LoVo (cell line): ENCODE measurements at places on chromosomes 5 and 9.
A peak's percentile ranks its signal among the peaks of the same experiment; 100 is the strongest.

GRCh38 chr9:109198736-109199382, 31.8 kb upstream of the FRRS1L start:
- DNase-seq: no peak

- DNase-seq: no peak
Measured at GRCh38 chr5:143111799-143112198, 291.7 kb downstream of the NR3C1 start.

- DNase-seq: no peak
Measured at GRCh38 chr5:94168151-94168550, 426.8 kb upstream of the POU5F2 start.

- no peak for DNase-seq
Measured at GRCh38 chr9:85452841-85453240, 288.9 kb downstream of the AGTPBP1 start.

DNA sequence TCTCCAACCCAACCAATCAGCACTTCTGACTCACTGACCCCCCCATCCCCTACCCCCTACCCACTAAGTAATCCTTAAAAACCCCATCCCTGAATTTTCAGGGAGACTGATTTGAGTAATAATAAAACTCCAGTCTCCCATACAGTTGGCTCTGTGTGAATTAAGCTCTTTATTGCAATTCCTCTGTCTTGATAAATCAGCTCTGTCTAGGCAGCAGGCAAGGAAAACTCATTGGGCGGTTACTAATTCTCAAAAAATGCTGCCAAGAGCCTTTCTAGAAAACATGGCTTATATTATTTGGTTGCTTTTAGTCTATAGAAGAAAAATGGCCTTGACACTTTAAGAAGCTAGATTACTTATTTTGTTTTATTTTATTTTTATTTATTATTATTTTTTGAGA, 131.7 kb downstream of the SUSD1 start:
- DNase-seq: no peak

DNA sequence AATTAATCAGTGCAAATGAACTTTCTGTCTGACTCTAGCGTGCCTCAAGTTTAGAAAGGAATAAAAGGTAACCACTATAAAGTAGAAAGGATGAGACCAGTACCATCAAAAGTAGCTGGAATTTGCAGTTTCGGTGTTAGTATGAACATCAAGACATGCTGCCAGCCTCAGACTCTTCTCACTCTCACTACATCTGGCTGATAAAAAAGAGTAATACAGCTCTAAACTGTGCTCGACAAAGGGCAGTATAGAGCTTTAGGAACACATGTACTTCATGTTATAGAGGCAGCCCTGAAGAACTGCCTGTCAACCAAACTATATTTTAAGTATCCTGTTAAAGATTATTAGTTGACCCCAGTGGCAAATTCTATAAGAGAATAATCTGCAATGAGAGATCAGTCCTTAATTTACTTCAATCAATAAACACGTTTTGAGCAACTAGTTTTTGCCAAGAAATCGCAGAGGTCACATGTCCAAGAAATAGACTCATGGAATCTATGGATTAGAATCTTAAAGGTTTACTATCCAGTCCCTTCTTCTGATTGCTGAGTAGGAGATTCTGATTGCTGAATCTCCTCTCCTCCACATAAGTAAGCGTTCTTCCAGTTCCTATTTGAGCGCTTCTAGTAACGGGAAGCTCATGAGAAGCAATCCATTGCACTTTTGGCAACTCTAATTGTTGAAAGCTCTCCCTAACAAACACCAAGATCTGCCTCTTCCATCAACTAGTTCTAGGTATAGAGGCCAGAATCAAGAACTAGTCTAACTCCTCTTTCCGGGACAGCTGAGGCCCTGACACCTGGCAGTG, 941 bp downstream of the XPA start:
- no peak for DNase-seq

DNA sequence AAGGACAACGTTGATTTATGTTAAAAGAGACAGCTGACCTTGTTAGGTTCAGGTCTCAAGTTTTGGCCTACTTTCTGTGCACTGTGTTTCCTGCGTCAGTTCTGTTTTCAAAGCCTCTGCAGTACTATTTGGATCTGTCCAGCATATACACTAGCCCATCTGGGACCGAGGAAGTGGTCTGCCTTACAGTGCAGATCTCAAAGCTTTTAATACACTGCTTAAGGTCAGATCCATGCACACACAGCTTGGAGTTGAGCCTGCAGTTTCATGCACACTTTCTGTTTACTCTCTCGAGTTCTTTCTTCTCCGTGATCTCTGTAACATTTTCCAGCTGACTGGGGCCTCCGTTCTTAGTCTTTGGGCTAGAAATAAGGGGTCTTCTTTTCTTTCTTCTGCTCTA, 24.1 kb downstream of the CARTPT start:
- DNase-seq: no peak

DNA sequence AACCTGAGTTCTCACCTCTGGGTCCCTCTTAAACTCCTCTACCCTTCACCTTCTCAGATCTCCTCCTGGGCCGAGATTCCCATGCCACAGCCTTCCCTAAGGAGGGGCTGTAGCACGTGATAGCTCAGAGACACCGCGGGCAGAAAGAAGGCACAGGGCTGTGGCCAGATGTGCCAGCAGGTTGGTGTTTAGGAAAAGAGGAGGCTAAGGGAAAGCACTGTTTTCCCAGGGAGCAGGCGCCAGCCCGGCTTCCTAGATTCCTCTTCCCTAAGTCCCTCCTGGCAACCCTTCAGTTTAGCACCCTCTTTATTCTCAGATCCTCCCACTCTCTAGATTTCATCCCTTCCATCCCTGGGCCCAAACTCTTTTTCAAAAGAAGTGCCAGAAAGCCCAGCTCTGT, 59.4 kb upstream of the CCNG1 start:
- DNase-seq: no peak

DNA sequence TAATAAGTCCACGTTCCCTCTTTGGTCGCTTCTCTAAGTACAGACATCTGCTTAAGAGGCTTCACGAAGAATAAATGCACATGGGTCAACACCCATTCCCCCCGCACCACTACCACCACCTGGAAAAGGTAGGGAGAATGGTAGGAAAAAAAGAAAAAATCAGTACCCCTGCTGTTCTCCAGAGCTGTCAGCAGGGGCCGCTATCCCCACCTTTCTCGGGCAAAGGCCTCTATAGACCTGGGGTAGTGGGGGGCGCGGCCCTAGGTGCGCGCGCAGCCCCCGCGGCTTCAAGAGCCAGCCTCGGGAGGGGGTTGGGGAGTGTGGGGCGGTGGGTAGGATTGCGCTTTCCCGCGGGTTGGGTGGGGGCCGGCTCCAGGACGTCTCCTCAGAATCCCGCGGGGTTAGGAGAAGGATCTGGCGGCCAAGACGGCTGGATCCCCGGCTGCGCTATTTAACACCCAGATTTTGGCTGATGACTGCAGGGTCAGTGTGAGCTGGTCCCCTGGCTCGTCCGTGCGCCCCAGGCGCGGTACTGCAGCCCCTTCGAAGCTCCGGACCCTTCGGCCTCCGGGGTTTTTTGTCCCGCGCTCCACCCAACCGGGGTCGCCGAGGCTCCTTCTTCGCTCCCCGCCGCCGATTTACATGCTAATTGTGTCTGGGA, 1.6 kb upstream of the SEMA6A start:
- DNase-seq: peak; percentile 68

DNA sequence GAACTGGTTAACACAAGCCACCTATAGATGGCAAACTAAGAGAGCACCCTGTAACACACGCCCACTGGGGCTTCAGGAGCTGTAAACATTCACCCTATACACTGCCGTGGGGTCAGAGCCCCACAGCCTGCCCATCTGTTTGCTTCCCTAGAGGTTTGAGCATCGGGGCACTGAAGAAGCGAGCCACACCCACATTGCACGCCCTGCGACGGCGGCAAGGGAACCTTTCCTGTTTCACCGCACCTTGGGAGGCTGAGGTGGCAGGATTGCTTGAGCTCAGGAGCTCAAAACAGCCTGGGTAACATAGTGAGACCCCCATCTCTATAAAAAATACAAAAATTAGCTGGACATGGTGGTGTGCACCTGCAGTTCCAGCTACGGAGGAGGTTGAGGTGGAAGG, 76.6 kb downstream of the HRH2 start:
- no peak for DNase-seq

- DNase-seq: no peak
Measured at GRCh38 chr9:131982671-131983239, 96.9 kb downstream of the MED27 start.

- DNase-seq: no peak
Measured at GRCh38 chr9:133888809-133889491, 103.2 kb downstream of the VAV2 start.

- DNase-seq: peak; percentile 54
Measured at GRCh38 chr5:136133222-136133921, 727 bp downstream of the SMAD5 start.

DNA sequence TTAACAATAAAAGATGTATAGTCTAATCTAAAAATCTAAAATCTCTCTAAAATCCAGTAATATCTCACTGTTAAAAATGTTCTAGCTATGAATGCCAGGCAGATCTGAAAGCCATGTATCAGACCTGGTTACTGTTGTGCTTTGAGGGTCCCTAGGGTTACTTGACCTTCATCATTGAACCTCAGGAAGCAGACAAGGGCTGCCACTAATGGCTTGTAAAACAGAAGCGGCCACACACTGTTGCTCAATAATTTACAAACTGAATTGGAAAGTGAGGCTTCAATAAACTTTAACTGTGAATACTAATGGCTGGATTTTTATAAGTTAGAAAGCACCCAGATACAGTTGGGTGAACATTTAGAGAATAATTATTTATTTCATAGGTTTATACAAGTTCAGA, 198.0 kb upstream of the RPS23 start:
- no peak for DNase-seq

DNA sequence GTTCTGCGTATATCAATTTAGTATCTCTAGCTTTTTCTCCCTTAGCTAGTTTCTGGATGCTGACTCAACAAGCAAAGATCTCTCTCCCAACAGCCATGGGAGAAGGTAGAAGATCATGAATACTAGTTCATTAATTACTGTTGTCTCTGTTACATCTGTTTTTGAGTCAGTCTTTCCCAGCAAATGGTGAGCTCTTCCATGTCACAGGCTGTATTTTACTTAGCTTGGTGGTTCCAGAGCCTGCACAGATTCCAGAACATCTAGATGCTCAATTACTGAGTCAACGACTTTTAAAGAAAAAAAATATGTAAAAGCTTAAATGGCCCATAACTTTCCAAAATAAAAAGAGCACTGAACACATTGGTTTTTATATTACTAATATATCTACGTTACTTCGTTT, 307.2 kb downstream of the NSG2 start:
- no peak for DNase-seq

DNA sequence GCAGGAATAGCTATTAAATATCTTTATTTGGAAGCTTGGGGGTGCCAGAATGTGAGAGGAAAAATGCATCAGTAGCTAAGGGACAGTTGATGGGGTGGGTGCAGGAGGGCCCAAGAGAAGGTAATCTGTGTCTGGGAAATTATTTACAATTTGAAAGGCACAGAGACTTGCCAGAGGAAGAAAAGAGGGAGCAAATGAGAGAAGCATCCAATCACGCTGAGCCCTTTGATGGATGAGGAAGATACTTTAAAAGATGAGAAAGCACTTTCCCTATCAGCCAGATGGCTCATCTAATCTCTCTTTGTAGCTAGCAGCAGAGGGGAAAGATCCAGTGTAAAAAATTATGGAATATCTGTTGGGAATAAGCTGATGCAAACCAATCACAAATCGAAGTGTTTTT, 57.0 kb upstream of the ABCA1 start:
- no peak for DNase-seq
